ENCODE measurements at places on chromosomes 1 and 21.

GRCh38 chr1:177309880-177310279 is 139.1 kb downstream of the BRINP2 start:
- no peak for DNase-seq

DNA sequence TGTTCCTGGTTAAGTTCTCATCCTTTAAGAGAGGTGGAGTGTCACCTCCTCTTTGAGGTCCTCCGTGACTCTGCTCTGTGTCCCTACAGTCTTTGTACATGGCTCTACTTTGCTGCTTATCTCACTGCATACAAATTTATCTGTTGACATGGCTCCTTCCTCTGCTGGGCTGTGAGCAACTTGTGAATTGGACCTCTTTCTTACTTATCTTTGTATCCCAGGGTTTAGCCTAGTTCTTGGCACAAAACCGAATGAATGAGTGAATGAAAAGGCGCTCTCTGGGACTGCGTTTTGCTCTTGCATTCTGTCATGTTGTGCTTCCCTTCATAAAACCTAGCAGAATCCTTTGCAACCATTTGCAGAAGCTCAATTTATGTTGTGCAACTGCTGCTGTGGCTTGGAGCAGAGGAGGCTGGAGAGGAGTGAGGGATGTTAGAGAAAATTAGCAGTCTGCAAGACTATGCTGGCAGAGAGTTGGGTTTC is 12.4 kb downstream of the SLC26A9 start:
- DNase-seq = no peak

DNA sequence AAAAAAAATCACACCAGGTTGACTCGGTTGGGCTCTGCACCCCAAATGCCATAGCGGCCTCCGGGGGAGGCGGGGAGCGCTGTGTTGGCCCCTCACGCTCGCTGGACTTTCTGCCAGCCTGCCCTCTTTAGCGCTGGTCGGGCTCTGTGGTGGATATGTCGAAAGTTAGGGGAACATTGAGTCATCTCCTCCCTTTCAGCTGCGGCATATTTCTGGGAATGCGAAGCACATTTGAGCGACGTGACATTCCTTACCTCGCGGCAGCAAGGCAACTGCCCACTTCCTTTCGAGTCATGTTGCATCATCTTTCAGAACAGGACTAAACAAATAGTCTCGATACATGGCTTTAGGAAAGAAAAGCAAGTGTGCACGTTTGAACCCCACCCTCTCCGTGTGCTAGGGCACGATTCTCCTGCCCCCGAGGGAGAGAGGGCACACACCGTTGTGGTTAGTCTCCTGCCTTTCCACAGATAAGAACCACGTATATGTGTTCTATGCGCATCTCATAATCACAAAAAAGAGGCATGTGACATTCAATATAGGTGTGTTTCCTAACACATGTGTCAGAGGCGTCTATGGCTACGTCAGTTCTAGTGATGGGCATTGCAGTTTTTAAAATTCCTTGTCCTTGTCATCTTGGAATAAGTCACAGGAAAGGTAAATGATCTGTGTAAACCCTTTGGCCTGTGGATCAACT is 105.9 kb upstream of the SLC45A1 start:
- DNase-seq = peak; percentile 99

DNA sequence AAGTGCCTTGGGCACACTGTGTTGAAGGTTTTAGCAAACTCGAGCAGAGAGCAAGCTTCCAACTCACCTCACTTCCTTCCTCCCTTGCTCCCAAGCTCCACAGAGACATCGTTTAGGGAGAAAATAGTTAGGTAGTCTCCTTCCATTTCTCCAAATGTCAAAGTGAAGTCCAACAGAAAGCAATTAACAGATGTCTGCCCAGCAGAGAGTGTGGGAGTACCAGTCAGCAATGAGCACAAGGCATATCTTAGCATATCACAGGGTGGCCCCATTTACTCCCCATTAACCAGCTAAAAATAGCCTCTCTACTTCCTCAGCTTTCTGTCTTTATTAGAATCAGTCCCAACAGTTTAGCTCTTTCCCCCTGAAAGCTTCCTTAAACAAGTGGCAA is 334.2 kb upstream of the CAMK1G start:
- no peak for DNase-seq

- no peak for DNase-seq
Measured at GRCh38 chr21:36194024-36194423, 37.4 kb downstream of the DOP1B start.

GRCh38 chr1:167043752-167044488 is 46.3 kb downstream of the GPA33 start:
- DNase-seq = peak; percentile 42

DNA sequence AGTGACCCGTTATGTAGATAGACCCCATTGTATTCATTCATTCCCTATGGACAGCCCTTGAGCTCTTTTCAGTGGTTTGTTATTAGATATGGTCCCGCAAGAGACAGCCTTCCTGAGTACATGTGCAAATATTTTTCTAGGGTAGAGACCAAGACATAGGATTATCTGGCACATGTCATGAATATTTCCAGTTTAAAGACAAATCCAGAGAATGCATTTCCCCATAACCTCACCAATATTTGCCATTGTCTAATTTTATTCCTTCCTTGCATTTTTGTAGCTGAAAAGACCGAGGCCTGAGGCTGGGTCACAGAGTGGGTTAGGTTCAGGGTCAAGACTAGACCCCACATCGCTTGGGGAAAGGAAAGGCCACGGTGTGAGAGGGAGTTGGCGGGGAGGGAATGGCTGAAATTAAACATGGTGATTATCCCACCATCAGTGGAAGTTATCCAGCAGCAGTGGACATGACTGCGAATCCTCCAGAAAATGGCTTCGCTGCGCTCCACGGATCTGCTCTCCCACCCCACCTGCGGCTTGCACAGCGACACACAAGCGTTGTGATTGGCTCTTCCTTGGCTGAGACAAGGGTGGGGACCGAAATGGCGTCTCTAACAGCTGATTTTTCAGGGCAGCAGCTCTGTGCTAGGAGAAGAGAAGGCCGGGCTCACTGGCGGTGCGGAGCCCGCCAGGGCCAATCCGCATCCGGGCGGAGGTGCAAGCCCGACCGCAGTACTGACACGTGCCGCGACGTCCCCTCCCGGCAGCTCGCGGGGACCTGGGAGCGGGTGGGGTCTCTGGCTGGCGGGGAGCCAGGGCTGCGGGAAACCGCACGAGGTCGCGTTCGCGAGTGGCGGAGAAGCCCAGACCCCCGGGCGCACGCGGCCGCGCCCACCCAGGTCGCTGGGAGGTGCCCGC is 16.1 kb upstream of the STMN1 start:
- DNase-seq = no peak

DNA sequence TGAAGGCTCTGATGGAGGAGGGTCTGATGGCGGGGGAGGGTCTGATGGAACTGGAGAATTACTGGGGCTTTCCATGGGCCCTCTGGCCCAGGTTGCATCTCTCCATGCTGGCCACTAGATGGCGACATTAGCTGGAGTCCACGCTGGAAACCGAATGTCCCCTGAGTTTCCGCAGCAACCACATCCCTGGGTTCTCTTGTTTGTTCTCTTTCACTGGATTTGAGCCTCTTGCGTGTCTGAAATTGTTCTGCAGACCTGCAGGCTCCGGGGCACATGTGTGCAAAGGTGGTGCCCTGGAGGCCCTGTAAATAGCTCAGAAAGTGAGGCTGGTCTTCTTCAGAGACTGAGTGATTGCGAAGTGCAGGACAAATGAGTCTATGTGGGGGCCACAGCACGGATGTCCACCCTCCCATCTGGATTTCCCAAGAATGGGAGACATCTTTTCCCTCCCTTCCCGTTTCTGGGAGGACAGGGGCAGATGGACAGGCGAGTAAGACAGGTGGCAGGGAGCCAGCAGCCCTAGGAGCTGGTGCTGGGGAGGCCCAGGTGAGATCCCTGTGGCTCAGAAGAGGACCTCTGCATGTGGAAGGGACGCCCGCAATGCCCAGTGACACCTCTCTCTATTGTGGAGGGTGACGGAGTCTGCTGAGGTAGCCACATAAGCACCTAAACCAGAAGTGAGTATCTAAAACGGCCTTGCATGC is 73.2 kb upstream of the ABCG1 start:
- peak; percentile 48 for DNase-seq

- no peak for DNase-seq
Measured at GRCh38 chr1:20621012-20621411, 12.2 kb upstream of the PINK1 start.

DNA sequence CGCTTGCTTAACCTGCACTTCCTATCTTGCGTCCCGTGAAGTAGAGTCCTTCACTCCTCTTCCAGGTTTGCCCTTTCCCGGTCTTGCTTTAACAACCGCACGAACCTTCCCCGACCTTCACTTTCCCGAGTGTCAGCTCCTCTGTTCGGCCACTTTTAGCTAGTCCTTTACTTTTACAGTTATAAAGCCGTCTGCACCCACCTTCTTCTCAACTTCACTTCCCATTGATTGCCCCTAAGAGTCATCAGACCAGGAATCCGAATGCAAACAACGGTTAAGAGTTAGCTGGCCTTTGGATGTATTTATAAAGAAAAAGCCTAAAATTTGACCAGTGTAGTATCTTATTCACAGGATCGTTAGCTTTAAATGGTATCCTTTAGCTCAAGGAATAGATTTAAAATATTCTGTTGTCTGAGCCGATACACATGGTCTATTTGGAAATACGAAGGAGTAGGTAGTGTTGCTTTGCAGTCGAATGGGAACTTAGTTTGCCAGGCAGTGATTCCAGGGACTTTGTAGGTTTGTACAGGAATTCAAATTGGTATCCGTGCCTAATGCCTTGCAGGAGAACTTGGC is 1.4 kb downstream of the PPP2R5A start:
- DNase-seq = peak; percentile 24

- peak; percentile 5 for DNase-seq
Measured at GRCh38 chr1:191729742-191730141, 428.5 kb upstream of the RGS18 start.

DNA sequence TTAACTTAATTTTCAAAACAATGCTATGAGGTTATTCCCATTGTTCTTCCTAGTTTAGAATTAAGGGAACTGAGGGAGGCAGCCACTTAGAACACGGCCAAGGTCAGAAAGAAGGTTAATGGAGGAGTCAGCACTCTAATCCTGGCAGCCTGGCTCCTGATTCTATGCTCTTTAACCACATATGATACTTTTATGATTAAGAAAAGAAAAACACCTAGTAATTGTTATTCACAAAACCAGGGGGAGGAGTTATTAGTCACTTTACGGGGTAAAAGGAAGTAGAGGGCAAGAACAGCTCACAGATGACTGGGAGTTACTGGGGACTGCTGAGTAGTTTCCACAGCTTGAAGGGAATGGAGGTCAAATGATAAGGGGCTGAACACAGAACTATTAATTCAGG is 38.6 kb downstream of the GADD45A start:
- DNase-seq = peak; percentile 79

- peak; percentile 77 for DNase-seq
Measured at GRCh38 chr1:32180186-32181060, 948 bp downstream of the TXLNA start.

GRCh38 chr1:233409540-233409939 is 82.0 kb downstream of the MAP3K21 start:
- DNase-seq = no peak

- no peak for DNase-seq
Measured at GRCh38 chr1:219337588-219337987, 163.9 kb downstream of the LYPLAL1 start.

DNA sequence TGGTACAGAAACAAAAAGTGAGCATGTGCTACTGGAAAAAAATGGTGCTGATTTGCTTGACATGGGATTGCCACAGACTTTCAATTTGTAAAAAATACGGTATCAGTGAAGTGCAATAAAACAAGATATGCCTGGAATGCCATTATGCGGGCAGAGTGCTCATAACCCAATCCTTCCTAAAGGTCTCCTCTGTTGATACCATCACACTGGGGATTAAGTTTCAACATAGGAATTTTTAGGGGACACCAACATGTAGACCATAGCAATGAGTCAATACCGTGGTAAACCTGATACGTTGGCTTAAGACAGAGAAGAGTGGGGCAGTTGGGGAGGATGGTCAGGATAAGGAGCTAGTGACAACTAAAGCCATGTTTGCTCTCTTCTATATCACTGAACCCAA is 20.5 kb downstream of the MX1 start:
- no peak for DNase-seq

DNA sequence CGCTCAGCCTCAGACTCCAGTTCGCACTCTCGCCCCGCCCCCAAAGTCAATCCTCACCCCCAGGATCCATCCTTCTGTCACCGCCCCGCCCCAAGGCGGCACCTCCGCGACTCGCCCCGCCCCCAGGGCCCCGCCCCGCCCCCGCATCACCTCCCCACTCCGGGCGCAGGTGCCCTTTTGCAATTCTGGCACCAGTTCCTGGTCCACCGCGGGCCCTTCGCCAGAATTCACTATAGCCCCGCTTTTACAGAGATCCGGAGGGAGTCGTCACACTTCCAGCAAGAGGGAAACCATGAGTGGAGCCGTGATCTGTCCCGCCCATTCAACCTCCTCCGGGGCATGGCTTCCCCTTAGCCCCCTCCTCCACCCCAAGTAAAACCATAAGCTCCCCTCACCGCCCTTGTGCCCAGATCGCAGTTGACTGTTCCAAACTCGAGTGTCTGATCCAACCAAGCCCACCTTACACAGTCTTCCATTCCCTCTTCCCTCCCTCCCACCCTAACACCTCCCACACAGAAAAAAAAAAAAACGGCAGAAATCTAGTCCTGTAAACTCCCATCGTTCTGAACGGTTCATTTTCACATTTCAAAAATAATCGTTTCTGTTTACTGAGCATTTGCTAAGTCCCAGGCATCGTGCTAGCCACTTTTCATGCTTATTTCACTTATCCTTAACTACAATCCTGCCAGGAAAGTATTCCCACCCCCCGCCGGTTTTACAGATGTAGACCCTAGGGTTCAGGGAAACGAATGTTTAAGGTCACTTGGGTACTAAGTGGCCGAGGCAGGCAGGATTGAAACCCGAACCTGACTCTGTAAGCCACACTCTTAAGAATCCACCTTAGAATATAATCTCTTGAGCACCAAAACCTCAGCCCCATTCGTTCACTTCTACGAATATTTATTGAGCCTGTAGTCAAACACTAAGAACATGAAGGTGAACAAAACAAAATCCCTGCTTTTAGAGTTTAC is 1.3 kb upstream of the DNAJC16 start:
- DNase-seq = peak; percentile 23

DNA sequence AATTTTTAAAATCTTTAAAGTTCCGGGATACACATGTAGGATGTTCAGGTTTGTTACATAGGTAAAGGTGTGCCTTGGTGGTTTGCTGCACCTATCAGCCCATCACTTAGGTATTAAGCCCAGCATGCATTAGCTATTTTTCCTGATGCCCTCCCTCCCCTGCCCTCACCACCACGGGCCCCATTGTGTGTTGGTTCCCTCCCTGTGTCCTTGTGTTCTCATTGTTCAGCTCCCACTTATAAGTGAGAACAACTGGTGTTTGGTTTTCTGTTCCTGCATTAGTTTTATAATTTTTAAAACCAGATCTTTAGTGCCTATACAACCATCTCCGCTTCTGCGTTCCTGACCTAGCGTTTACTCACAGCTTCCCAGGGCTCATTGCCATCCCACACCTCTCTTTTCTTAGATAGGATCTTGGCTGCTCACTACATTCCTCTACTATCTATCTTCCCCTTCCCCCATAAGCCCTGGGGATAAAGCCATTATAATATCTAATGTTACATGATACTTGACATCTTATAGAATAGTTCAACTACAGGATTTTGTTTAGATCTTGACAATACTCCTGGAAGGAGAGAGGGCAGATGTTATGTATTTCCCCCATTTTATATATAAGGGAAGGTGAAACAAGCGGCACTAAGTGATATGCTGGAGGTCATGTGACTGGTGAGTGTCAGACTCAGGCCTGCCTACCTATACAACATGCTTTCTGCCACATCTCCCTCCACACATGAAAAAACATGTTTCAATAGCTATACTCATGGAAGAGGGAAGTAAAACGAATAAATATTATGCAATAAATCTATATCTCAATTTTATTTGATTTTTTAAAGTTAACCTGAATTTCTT is 52.3 kb upstream of the DNAJC6 start:
- DNase-seq = no peak

GRCh38 chr1:31735571-31735970 is 28.6 kb downstream of the ADGRB2 start:
- no peak for DNase-seq
